ENCODE measurements at places on chromosomes 5 and 9.

GRCh38 chr9:121359351-121360294, 10.4 kb downstream of the STOM start:
- H3K4me1 ChIP-seq, result peaks cover 8% of the 10 kb centered on the region
- DNase-seq, result no peak
- no peaks in the 10 kb centered on the region for H3K36me3 ChIP-seq
- no peak overlapping the region for H3K27ac ChIP-seq
- no peaks in the 10 kb centered on the region for H3K27me3 ChIP-seq

- no peak overlapping the region for H3K27ac ChIP-seq
- peaks cover 5% of the 10 kb centered on the region for H3K4me1 ChIP-seq
- H3K36me3 ChIP-seq, result no peaks in the 10 kb centered on the region
- no peak overlapping the region for H3K4me3 ChIP-seq
Measured at GRCh38 chr5:42970636-42971559, 69.2 kb downstream of the ANXA2R start.

DNA sequence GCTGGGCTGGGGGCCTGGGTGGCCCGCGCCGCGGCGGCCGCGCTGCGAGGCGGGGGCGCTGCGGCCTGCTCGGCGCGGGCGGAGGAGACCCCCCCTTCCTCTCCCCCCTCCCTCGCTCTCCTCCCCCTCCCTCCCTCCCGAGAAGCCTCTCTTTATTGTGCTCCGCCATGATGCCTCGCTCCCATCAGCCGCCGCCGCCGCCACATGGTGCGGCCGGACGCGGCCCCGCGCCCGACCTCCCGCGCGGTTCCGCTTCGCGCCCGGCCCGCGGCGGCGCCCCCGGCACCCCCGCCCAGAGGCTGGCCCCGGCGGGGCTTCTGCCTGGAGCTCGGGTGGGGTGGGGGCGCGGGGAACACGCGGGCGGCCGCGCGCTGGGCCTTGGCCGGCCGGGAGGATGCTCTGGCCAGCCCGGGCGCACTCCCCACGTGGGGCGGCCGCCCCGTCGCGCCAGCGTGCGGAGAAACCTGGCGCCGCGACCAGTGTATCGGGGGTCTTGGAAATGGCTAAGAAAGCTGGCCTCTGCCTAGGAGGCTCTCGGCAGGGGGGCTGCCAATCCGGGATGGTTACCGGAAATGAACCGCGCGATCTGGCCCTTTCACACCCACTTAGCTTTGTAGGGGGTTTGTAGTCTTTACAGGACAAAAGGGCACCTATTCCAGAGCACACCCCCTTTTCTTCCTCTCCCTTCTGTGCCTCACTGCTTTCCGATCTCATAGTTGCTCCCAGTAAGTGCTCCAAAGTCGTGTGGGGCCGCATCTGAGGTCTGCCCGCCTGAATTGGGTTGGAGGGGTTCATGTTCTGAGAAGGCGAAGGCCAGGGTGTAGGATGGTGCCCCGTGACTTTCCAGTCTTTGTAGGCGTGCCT, 1.0 kb downstream of the SET start:
- DNase-seq, result no peak
- no peaks in the 10 kb centered on the region for H3K27me3 ChIP-seq
- H3K36me3 ChIP-seq, result peaks cover 38% of the 10 kb centered on the region
- peak overlapping the region; percentile 90 for H3K4me3 ChIP-seq
- H3K27ac ChIP-seq, result peak overlapping the region; percentile 92

- 0 out of 2 replicates have a peak, but pooled peaks cover 3% of the 10 kb centered on the region for H3K4me1 ChIP-seq
- no peak overlapping the region for H3K27ac ChIP-seq
- H3K4me3 ChIP-seq, result no peak overlapping the region
- no peak for DNase-seq
- H3K27me3 ChIP-seq, result no peaks in the 10 kb centered on the region
Measured at GRCh38 chr9:130209422-130209821, 37.2 kb downstream of the NCS1 start.

GRCh38 chr9:75090579-75090978, 2.3 kb downstream of the OSTF1 start:
- no peak overlapping the region for H3K4me3 ChIP-seq
- no peaks in the 10 kb centered on the region for H3K36me3 ChIP-seq
- DNase-seq, result no peak
- no peaks in the 10 kb centered on the region for H3K27me3 ChIP-seq

DNA sequence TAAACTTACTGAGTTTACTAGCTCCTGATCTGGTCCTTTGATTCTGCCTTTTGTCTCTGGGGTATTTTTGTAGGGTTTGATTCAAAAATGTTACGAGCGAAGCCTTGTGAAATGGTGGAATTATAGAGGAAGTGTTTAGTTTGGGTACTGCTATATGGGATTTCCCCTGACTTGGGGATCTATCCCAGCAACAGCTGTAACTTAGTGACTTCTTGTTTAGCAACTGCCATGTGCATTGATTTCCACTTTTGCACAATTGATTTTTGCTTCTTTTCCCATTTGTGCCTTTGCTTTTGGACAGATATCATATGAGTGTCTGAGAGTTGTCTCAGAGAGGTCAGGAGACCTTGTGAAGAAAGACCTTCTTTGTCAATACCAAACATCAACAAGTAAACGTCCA, 248.5 kb upstream of the DAP start:
- no peaks in the 10 kb centered on the region for H3K4me1 ChIP-seq
- no peak for DNase-seq
- H3K27ac ChIP-seq, result no peak overlapping the region
- no peaks in the 10 kb centered on the region for H3K36me3 ChIP-seq

DNA sequence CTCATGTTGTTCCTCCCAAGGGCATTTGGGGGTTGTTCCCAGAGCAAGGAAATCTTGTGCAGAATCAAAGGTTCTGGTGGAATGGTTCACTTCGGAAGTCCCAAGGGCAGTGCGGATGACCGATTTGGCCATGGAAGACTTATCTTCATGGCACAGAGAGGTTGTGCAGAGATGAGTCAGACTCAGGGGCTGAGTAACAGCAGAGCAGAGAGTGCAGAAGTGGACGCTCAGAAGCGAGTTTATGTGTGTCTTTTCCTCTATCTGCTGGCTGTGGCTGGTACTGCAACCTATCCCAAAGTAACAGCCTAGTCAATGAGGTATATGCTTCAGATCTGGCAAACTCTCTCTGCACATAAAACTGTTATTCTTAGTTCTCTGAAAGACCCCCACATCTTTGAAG, 118.1 kb downstream of the DPYSL3 start:
- peak; percentile 38 for DNase-seq
- H3K4me3 ChIP-seq, result no peak overlapping the region
- no peaks in the 10 kb centered on the region for H3K27me3 ChIP-seq
- peaks cover 4% of the 10 kb centered on the region for H3K4me1 ChIP-seq
- no peaks in the 10 kb centered on the region for H3K36me3 ChIP-seq
- no peak overlapping the region for H3K27ac ChIP-seq

- no peaks in the 10 kb centered on the region for H3K4me1 ChIP-seq
- no peak overlapping the region for H3K4me3 ChIP-seq
- DNase-seq, result no peak
- H3K27ac ChIP-seq, result no peak overlapping the region
- peaks cover 10% of the 10 kb centered on the region for H3K36me3 ChIP-seq
- no peaks in the 10 kb centered on the region for H3K27me3 ChIP-seq
Measured at GRCh38 chr5:149201121-149201637, 59.9 kb downstream of the ABLIM3 start.
